ENCODE measurements at places on chromosomes 12 and 14. TPM values are rescaled to one million over a fixed set of nuclear protein-coding genes. Genes with fewer than 3 reads are reported as not detected.

Gene PLXNC1
- total RNA-seq = 7.5 TPM

Gene DBX2
- 0.32 TPM for total RNA-seq

Gene SMOC1
- total RNA-seq = 2.9 TPM

DNA sequence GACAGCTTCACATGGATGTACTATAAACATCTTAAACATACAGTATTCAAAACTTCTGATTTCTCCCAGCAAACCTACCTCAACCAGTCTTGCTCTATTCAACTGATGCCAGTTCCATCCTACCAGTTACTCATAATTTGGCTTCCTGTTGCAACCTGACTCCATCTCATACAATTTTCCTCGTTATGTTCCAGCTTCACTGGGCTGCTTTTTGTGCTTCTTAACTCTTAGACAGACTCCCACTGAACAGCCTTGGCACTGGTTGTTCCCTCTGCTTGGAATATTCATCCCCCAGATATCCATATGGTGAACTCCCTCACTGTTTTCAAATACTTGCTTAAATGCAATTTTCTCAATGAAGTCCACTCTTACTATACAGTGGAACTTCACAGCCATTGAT, 249.2 kb downstream of the AEBP2 start:
- no peak for DNase-seq

- DNase-seq = no peak
Measured at GRCh38 chr14:62711351-62712023, 333.8 kb downstream of the KCNH5 start.

- no peak for DNase-seq
Measured at GRCh38 chr12:67721248-67721647, 72.7 kb downstream of the DYRK2 start.

- no peak for DNase-seq
Measured at GRCh38 chr14:29927376-29928116, at the start of gene PRKD1. PRKD1 (minus strand) TSS chr14:29927847.

- peak; percentile 95 for DNase-seq
Measured at GRCh38 chr12:13196130-13196921, at the start of gene EMP1. EMP1 (plus strand) TSS chr12:13196726; CDS start chr12:13211511, 14,785 bp downstream.

- DNase-seq = no peak
Measured at GRCh38 chr12:67504026-67504425, 144.5 kb upstream of the DYRK2 start.

DNA sequence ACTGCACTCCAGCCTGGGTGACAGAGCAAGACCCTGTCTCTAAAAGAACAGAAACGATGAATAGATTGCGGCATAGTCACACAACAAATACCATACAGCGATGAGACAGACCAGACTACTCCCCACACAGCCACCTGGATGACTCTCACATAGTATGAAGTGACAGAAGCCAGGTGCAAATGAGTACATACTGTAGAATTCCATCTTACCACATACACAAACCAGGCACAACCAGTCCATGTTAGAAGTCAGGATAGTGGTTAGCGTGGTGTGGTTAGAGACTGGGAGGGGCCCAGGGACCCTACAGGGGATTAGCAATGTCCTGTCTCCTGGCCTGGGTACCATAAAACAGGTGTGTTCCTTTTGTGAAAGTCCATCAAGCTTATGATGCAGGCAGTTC, 53.8 kb downstream of the FAM222A start:
- no peak for DNase-seq

DNA sequence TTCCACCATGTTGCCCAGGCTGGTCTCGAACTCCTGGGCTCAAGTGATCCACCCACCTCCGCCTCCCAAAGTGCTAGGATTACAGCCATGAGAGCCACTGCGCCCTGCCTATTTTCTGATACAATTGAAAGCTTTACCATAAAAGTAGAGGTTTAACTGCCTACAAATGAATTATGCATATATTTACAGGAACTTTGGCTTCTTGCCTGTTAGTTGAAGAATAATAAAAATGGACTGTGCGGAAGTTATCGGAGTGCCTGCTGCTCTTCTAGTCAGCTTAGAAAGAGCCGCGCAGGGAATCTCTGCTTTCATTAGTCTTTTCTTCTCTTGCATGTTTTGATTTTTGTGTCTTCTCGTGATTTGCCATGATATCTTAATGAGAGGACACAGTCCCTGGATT, 34.5 kb downstream of the PPP2R5C start:
- no peak for DNase-seq

Measured in breast epithelium (tissue), 4 donors.